ENCODE measurements at places on chromosomes 3 and 15. TPM values are rescaled to one million over a fixed set of nuclear protein-coding genes. Genes with fewer than 3 reads are reported as not detected.
A peak's percentile ranks its signal among the peaks of the same experiment; 100 is the strongest.

Gene RFTN1
- 63.1 TPM for polyA plus RNA-seq

Gene CPLX3
- polyA plus RNA-seq = not detected

Gene ARNT2
- polyA plus RNA-seq = 11.0 TPM

DNA sequence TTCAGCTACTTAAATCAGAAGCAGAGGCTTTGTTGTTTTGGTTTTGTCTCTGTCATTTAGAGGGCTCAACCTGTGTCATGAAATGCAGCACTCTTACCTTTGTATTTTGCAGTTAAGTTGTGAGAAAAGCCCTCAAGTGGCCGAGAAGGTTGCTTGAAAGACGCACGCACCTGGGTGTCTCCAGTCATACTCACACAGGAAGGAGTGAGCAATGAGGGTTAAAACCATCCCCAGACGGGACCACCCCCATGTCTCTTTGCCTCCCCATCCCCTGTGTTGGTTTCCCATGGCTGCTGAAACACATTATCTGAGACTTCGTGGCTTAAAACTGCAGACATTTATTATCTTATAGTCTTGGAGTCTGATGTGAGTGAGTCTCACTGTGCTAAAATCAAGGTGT lies 376.1 kb upstream of the CFAP20DC start:
- no peak for DNase-seq

GRCh38 chr3:98824256-98824655 lies 61.1 kb downstream of the ST3GAL6 start:
- DNase-seq = no peak

DNA sequence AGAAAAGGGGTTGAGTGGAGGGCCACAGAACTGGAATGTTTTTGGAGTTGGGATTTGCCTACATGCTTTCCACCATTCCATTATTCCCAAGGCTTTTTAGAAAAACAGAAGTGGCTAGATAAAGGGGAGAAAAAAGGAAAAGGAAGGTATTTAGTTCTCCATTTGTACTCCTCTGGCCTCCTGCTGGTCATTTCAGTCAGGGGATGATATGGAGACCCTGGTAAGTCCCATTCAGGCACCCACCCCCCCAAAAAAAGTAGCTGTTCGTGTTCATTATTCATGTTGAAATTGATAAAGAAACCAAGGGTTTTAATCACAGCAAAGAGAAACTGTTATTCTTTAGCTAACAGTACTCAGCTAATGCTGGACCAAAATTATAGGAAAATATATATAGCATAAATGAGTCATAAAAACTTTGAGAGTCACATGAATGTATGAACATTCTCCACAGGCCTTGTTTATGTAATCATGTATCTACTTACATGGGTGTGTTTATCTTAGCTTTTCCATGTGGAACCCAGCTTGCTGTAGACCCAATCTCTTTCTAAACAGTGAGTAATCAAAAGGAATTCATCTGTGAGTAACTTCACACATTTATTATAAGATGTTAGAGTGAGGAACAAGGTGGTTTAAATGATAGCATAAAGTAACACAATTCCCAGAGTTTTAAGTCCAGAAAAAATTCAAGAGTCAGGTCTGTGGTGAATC lies 167.2 kb downstream of the KCNMB2 start:
- DNase-seq = no peak

GRCh38 chr15:98651036-98651481 lies 2.7 kb downstream of the IGF1R start:
- peak; percentile 67 for DNase-seq

- DNase-seq = no peak
Observed at GRCh38 chr3:9653565-9654248, 4.4 kb downstream of the MTMR14 start.
